ENCODE measurements at places on chromosomes 16 and 17.

DNA sequence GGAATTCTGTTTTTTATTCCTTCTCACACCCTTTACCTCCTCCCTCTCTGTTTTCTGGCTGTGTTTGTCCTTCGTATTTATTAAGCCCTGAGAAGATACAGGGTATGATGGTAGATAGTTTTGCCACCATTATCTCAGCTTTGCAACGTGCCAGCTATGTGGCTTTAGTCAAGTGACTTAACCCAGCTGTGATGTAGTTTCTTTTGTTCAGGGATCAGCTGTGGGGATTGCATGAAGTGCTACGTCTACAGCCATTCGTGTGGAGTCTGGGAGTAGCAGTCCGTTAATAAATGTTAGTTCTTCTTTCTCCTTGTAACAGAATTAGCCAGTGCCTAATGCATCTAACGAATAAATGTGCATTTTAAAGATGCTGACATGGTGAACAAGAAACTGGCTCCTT lies 128.4 kb downstream of the HAPSTR1 start:
- no peak for DNase-seq

DNA sequence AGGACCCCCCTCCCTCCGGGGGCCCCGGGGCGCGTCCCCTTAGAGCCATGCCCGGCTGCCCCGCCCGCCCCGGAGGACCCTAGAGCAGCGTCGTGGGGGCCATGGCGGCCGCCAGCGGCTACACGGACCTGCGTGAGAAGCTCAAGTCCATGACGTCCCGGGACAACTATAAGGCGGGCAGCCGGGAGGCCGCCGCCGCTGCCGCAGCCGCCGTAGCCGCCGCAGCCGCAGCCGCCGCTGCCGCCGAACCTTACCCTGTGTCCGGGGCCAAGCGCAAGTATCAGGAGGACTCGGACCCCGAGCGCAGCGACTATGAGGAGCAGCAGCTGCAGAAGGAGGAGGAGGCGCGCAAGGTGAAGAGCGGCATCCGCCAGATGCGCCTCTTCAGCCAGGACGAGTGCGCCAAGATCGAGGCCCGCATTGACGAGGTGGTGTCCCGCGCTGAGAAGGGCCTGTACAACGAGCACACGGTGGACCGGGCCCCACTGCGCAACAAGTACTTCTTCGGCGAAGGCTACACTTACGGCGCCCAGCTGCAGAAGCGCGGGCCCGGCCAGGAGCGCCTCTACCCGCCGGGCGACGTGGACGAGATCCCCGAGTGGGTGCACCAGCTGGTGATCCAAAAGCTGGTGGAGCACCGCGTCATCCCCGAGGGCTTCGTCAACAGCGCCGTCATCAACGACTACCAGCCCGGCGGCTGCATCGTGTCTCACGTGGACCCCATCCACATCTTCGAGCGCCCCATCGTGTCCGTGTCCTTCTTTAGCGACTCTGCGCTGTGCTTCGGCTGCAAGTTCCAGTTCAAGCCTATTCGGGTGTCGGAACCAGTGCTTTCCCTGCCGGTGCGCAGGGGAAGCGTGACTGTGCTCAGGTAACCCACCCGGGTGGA lies 759 bp downstream of the ALKBH5 start:
- peak; percentile 53 for DNase-seq

DNA sequence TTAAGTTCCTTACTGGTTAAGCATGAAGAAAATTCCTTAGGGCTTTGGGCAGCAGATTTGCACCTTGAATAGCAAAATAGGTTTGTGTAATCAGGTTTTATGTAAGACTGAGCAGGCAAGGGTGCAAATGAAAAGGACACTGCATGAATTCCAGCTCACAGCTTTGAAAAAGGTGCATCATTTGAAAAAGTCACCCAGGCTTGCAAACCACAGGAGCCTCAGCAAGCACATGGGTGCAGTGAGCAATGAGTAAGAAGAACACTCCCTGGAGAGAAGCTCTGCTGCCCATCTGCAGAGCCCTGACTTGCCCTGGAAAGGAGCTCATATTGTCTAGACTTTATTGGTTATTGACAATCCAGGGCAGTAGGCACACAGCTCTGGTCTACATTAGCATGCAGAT lies 165.6 kb upstream of the KCNJ16 start:
- no peak for DNase-seq

- peak; percentile 78 for DNase-seq
These were observed 14.4 kb downstream of the NDUFAF8 start for GRCh38 chr17:81253358-81254131.

- no peak for DNase-seq
These were observed 317.2 kb downstream of the C16orf95 start for GRCh38 chr16:87000001-87000400.

GRCh38 chr16:69579783-69580481 lies 14.2 kb downstream of the NFAT5 start:
- no peak for DNase-seq

DNA sequence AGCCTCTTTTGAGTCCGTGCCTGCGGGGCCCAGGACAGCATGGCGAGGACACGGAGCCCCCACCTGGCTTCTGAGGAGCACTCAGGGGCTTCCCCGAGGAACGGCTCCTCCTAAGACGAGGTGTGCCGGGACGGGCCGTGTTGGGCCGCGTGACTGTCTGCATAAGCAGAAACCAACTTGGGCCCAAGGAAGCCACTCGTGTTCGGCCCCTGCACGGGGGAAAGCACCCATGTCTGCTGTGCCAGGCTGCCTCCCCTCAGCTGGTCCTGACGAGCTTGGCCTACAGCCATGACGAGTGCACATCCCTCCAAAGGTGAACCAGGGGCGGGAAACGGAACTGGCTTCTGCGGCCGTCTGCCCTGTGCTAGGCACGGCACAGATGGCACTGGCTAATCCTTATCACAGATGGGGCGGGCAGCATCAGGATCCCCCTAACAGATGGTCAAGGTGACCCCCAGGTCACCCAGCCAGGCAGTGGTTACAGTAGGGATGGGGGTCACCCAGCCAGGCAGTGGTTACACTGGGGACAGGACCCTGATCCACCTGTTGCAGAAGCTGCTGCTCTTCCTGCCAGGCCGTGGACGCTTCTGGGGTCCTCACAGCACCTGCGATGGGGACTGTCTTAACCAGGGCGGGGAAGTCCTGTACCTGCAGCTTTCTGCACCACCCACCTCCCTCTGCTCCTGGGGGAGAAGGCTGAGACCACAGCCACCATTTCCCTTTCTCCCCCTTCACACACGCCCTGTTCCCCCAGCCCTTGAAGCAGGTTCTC lies 25.6 kb downstream of the MRM3 start:
- DNase-seq, result no peak

DNA sequence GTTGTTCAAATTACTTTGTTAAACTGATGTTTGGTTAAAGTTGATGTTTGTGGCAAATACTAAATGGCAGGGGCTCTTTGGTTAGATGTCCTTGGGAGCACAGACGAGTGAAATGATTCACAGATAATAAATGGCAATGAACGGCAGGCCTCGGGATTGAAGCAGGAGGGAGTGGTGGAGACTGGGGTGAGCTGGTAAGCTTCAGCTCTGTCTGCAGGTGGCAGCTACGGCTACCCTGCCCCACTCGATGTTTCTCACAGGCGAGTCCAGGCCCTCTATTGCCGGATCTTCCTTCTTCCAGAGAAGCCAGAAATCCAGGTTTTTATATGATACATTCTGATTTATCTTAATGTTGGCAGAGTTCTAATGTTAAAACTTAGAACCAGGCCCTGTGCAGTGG lies 144.8 kb upstream of the CACNG5 start:
- no peak for DNase-seq

DNA sequence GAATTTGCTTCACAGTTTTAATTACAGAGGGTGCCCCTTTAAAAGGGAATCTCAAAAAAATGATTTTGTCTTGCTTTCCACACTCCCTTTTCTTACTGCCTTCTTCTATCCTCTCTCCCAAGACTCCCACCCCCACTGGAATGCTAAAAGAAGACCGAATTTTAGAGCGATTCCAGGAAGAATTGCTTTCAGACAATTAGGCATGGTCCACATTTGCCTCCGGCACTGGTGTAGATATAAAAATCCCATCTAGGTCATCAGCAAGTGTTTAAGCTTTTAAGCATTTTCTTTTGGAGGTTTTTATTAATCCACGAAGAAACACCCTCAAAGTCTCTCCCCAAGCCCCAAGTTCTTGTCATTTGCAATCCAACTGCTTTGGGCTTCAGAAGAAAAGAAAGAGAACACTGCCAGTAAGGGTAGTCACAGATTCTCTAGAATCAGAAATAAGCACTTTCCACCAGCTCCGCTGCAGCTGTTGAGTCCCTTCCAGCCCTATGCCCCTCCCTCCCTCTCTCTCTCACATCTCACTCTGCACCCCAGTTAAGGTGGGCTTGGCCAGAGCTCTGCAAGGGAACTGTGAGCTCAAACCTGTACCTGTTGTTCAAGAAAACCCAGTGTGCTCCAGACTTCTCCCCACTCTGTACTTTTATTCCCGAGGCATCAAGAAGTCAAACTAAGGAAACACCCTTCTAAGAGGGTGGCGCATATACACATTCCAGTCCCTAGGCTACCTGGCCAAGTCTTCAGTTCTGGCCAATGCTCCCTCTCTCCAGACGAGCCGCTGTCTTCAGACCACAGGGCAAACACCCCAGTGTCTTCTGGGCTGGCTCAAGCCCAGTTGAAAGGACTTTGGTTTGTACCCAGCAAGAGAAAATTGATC lies 170.2 kb downstream of the RGS9 start:
- DNase-seq, result no peak

DNA sequence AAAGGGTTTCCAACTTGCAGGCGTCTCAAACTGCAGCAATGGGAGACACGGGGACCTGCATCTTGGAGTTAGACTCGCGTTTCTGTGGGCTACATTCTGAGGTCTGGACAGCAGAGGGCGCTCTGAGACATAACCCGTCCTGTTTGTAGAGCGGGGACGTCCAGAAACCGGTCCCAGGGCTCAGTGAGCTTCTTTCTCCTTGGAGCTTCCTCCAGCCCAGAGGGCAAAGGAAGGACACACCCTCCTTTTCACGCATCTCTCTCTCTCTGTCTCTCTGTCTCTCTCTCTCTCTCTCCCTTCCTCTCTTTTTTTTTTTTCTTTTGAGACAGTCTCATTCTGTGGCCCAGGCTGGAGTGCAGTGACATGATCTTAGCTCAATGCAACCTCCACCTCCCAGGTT lies 19.8 kb downstream of the COX4I1 start:
- peak; percentile 89 for DNase-seq

DNA sequence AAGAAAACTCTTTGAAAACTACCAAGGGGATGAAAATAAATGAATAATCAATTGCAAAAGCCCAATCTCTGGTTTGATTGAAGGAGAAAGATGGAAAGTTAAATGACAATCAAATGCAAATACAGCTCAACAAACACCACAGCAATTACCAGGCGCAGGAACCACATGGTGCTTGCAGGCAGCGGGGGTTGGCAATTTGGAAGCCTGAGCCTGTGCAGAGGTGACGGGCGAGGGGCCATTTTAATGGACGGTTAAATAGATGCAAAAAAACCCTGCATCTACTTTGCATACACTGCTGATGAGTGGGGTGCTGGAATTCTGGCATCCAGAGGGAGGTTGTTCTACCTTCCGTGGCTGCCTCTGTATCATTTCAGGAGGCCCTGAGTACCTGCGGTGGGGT lies 4.8 kb upstream of the SEZ6 start:
- DNase-seq, result no peak

GRCh38 chr17:42675965-42676423 lies 800 bp downstream of the PLEKHH3 start:
- DNase-seq, result peak; percentile 74
